ENCODE measurements at places on chromosomes 1 and 21. TPM values are rescaled to one million over a fixed set of nuclear protein-coding genes. Genes with fewer than 3 reads are reported as not detected.
A peak's percentile ranks its signal among the peaks of the same experiment; 100 is the strongest.

DNA sequence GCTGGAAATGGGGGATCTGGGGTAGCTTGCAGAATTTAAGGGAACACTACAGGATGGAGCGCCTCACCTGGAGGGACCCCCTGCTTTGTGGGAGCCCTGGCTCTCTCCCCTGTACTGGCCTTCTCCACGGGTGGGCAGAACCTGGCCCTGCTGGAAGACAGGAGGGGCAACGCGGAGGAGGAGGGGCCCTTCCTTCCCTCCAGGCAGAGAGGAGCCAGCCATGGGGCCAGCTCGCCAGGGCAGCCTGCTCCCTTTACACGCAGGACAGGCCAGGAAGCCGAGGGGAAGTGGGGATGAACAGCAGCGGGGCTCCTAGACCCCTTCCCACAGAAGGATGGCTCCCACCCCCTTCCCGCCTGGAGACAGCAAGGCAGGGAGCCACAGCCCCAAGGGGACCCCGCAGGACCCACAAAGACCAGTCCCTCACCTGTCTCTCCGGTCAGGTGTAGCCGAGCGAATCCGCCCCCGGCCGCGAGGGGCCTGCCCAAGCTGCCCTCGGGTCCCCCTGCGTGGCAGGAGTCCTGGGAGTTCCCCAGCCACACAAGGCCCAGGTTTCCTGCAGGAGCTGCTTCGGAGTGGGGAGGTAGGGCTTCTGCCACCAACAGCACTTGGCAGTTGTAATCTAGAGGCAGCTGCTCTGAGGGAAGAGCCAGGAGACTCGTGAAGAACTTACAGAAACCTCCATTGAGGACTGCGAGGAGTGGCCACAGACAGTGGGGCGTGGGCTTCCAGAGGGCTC is 1.6 kb upstream of the SLC19A1 start:
- peak; percentile 28 for DNase-seq

KCND3 gene
- 0.03 TPM for total RNA-seq

- DNase-seq, result peak; percentile 48
These were observed 522 bp downstream of the TMEM59 start for GRCh38 chr1:54052431-54052933.

DNA sequence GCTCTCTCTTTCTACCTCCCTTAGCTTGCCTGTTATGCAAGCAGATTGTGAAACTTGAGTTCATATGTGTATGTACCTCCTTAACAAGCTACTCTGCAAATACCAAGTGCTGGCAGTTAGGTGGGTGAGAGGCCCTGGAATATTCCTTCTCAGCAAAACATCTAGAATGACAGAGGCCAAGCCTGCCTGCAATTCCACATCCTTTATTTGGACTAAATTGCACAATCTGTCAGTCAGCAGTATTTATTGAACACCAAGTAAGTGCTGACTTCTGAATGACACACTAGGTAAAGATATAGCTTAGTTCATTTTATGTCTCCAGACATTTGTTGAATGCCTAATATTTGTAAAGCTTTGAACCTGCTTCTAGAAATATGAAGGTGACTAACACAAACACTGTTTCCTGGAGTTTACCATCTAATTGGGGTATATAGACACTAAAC is 87.5 kb downstream of the RGL1 start:
- no peak for DNase-seq

DNA sequence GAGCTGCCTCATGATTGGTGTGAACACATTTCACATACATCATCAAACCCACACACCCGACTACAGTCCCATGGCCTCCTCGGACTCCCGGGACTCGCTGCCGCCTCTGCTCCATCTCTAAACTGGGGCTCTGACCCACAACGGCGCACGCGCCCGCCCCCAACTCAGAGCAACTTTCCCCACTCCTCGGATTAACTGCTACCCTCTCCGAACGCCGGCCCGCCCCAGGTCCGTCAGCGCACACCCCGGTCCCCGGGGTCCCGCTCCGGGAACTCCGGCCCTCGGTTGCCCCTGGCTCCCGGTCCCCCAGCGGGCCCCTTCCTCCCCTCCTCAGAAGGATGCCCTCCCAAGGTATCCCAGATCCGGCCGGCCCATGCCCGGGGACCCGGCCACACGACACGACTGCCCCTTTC is 740 bp downstream of the DSTYK start:
- peak; percentile 26 for DNase-seq

- no peak for DNase-seq
These were observed 31.1 kb downstream of the EPHA8 start for GRCh38 chr1:22594396-22594795.

DNA sequence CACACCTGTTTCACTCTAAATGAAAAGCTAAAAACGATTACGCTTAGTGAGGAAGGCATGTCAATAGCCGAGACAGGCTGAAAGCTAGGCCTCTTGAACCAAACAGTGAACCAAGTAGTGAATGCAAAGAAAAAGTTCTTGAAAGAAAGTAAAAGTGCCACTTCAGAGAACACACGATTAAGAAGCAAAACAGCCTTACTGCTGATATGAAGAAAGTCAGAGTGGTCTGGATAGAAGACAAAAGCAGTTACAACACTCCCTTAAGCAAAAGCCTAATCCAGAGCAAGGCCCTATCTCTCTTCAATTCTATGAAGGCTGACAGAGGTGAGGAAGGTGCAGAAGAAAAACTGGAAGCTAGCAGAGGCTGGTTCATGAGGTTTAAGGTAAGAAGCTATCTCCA is 130.7 kb downstream of the SIPA1L2 start:
- no peak for DNase-seq

FCER1G gene
- not detected for total RNA-seq

- DNase-seq, result no peak
These were observed 137.4 kb downstream of the BACH1 start for GRCh38 chr21:29436143-29436542.

RER1 gene
- total RNA-seq, result 58.1 TPM

DNA sequence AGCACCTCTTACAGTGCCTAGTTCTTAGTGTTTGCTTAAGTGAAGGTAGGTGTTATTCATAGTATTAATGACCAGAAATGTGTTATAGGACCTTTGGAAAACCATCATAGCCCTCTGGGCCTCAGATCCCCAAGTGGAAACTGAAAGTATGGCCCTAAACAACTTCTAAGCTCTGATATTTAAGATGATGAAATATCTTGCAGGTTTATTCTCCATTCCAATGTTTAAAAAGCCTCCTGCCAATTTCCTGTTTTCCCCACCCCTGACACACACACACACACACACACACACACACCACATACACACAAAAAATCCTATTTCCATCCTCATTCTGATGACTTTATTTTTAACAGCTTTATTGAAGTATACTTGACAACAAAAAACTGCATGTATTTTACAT is 108.2 kb downstream of the DIRAS3 start:
- DNase-seq, result no peak

- DNase-seq, result no peak
These were observed 61.0 kb downstream of the IGSF5 start for GRCh38 chr21:39805983-39806382.

DNA sequence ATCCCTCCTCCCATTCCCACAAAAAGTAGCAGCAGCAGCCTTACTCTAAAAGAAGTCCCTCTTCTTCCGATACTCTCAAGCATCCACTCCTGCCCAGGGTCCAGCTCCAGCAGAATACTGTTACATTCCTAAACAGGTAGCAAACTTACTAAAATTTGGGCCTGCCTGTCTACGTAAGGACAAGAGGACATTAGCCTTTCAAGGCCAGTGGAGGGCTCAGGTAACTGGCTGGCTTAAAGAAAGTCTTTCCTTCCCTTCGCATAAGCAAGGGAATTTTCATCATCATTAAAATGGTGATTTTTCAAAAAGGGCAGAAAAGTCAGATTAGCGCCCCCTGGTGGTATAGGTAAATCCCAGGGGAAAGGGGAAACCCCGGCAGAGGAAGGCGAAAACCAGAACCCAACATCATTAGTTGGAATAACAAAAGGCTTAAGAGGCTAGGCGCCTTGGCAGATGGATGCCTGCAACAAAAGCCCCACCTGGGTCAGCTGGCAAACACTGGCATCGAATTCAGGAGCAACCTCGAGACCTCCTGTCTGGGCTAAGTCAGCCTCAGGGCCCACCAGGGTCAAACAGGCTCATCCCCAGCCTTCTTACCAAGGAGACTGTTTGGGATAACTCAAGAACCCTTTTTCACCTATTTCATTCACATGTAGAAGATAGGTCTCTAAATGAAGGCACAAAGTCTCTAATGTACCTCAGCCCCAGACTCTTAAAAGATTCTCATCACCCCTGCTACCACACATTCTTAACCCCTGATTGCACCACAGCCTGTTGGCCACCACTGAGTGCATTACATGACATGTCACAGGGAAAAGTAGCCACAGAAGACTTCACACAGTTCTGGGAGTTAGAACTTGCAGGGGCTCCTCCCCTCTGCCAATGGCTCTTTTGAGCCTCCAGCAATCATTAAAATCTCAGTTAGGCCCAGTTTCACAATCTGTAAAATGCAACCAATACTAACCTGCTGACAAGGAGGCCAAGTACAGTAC is 36.7 kb downstream of the ERI3 start:
- peak; percentile 40 for DNase-seq

All from myocyte (in vitro differentiated cells).